ENCODE measurements at places on chromosomes 11 and 22. TPM values are rescaled to one million over a fixed set of nuclear protein-coding genes. Genes with fewer than 3 reads are reported as not detected.

KCNK4 gene
- 3.4 TPM for polyA plus RNA-seq

NOX4 gene
- polyA plus RNA-seq, result 2.1 TPM

TMA7B gene
- not detected for polyA plus RNA-seq

SMC1B gene
- 0.49 TPM for polyA plus RNA-seq

RNASEH2C gene
- polyA plus RNA-seq, result 36.3 TPM

NNMT gene
- 3.6 TPM for polyA plus RNA-seq

OR2D2 gene
- polyA plus RNA-seq, result not detected

GRCh38 chr11:110757962-110758755, 45.9 kb upstream of the ARHGAP20 start:
- no peak for DNase-seq

- DNase-seq, result no peak
Measured at GRCh38 chr11:33942954-33943353, 51.1 kb upstream of the LMO2 start.

GRCh38 chr11:70398834-70399680, 728 bp downstream of the CTTN start:
- DNase-seq, result no peak

DNA sequence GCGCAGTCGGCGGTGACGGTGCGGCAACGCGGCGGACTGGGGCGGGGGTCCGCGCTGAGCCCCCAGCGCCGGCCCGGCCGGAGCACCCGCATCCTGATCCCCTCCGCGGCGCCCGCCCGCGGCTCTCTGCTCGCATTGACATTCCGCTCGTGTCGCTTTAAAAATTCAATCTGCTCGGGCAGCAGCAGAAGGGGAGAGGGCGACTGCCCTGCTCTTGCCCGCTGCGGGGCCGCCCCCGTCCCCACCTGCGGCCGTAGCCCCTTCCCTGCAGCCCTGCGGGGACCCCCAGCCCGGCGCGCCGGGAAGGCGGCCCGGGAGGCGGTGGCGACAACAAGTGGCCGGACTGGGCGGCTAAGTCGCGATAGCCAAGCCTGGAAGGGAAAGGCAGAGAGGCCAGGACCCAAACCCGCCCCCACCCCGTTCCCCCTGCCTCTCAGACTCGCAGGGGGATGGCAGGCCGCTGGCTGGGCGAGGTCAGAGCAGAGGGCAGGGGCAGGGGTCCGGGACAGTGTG, 1.1 kb downstream of the CABP7 start:
- no peak for DNase-seq
